Epithelial cell of proximal tubule (primary cell): ENCODE measurements at places on chromosomes 4 and X.

DNA sequence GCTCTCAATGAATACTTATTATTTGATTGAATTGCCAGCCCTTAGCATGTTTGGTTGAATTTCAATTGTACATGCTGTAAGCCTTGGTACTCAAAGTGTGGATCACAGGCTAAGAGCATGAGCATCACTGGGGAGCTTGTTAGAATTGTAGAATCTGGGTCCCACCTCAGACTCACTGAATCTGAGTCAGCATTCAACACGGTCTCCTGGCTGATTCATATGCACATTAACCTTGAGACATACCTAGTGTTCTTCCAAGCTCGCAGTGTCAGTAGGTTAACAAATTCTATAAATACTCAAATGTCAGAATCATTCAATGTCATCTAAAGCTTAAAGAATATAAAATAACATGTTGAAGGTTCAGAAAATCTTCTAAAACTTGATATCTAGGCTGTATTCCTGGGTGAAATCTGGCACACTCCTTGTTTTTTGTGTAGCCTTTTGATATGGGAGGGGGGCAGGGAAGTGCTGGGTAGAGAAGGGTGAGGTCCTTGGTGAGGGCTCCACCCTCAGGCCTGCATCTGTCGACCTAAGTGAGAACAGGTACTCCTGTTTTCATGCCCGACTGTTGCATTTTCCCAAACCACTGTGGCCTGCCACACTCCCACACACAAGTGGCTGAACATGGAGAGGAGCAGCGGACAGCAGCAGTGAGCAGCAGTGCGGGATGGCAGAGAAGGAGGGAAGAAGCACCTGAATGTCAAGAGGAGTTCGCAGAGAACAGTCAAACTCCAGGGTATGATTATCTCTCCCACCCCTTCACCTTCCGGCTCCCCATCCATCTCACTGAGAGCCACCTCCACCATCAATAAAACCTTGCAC is 529.6 kb upstream of the IGFBP7 start:
- peak; percentile 12 for DNase-seq

GRCh38 chr4:145339075-145339725 is 142.5 kb upstream of the SMAD1 start:
- DNase-seq: no peak

DNA sequence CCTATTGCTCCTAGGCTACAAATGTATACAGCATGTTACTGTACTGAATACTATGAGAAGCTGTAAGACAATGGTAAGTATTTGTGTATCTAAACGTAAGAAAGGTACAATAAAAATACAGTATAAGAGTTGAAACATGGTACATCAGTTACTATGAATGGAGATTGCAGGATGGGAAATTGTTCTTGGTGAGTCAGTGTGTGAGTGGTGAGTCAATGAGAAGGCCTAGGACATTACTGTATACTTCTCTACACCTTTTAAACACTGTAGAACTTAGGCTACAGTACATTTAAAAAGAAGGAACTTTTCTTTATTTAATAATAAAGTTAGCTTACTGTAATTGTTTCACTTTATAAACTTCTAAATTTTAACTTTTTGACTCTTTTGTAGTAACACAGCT is 2603.2 kb downstream of the PCDH7 start:
- DNase-seq: no peak

DNA sequence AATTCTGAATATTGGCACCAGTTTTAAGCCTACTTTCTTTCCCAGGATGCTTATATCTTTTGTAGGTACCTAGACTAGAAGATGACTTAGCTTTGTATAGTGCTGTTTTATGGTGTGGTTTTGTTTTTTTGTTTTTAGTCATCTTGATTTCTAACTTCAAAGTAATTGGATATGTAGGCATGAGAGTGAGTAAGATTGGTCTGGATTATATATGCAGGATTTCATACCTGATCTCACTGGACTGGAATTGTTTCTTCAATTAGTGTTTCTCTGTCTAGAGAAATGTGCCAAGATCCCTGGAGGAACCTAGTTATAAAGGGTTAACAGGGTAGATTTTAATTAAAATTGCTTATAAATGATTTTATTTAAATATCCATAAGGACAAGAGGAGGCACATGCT is 23.1 kb downstream of the NAP1L5 start:
- DNase-seq: no peak

DNA sequence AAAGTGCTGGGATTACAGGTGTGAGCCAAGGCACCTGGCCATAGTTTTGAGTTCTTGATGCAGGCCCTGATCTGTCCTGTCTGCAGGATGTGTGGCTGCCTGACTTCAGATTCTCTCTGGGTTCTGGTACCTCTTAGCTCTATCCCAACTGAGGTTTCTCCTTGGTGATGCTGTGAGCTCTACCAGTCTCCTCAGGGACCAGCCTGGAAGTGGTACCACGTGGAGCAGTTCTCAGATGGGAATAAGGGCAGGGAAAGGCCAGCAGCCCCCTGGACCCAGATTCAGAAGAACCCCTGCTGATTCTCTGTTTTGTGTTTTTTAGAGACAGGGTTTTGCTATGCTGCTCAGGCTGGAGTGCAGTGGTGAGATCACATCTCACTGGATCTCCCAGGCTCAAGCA is 85.0 kb upstream of the HELT start:
- no peak for DNase-seq

GRCh38 chrX:114201622-114202021 is 382.3 kb upstream of the HTR2C start:
- DNase-seq: no peak

GRCh38 chrX:5829060-5829459 is 399.6 kb downstream of the NLGN4X start:
- DNase-seq: no peak

DNA sequence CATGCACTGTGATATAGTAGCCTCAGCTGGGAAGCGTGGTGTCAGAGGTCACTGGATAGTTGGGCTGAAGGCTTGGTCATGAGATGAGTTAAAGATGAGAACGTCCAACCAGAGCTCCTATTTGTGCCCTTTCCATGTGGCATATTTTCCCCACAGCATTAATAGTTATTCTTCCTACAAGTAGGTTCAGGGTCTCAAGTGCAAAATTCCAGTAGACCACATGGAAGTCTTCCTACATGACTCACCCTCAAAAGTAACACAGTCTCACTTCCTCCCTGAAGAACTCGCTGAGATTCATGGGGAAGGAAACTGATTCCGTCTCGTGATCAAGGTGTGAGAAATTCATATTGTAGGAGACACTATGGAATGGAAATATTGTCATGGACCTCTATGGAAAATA is 1212.5 kb upstream of the PRKX start:
- no peak for DNase-seq

GRCh38 chr4:29336861-29337260 is 1383.3 kb upstream of the PCDH7 start:
- no peak for DNase-seq

DNA sequence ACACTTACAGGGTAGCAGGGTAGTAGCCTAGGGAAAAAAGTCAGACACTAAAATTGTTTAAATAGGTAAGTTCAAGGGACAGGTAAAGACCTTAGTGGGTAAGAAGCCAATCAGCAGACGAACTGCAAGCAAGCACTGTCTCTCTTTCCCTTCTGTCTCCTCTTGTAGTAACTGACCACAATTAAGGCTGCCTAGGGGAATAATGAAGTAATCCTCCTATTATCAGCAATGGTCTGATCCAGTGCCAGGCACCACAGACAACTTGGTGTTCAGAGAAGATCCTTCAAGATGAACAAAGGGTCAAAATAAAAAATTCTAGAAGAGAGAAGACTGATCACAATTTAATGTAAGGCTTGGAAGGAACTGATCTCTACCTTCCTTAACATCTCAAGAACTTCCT is 62.9 kb downstream of the ELOVL6 start:
- no peak for DNase-seq

DNA sequence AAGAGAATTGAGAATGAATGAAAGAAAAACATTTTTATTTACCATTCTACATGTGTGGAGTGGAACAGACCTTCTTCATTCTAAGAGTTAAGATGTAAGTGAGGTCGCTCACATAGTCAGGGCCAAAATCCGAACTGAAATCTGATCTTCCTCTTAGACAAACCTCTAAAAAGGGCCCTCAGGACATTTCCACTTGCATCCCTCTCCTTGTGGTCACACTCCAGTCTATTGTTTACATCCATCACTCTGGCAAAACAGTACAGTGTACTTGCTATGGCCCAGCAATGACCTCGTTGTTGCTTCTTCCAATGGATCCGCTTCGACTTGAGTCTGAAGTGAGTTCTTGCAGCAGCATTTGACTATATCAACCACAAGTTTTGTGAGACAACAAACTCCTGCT is 54.2 kb downstream of the MOSPD2 start:
- no peak for DNase-seq

- no peak for DNase-seq
Observed at GRCh38 chrX:42778096-42778495, at the start of gene PPP1R2C. Gene PPP1R2C, minus strand, starts transcription at chrX:42778163. Its CDS starts 84 bp downstream, at chrX:42778079.

GRCh38 chr4:15416357-15417232 is 11.2 kb upstream of the C1QTNF7 start:
- DNase-seq: no peak

DNA sequence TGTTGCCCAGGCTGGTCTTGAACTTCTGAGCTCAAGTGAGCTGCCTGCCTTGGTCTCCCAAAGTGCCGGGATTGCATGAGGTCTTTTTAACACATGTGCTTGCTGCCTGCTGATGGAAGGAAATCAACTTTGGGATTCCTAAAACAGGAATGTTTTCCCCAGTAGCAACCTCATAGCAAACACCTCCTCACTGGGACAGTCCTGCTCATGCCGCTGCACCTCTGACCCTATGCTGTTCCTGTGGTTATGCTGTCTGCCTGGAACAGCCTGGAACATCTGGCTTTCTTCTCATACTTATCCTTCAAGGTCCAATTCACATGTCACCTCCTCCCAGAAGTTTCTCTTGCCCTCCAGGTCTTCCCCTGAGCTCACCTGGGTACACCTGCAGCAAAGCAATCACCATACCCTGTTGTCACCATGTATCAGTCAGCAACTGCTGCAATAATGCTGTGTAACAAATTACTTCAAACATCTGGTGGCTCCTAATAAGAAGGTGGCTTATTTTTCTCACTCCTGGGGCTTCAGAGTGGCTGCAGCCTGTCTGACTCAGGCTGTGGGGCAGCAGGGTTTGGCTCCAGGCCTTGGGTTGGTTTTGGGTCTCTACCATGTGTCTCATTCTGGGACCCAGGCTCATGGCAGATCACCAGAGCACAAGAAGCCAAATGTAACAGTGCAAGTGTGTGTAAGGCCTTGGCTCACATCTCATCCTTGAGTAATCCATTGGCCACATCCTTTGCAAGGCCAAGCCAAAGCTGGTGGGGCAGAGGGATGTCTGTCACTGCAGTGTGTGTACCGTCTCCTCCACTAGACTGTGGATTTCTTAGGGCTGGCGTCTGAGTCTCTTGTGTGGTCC is 59.4 kb upstream of the SORCS2 start:
- DNase-seq: no peak

GRCh38 chr4:139523076-139523475 is 32.9 kb downstream of the SETD7 start:
- no peak for DNase-seq

DNA sequence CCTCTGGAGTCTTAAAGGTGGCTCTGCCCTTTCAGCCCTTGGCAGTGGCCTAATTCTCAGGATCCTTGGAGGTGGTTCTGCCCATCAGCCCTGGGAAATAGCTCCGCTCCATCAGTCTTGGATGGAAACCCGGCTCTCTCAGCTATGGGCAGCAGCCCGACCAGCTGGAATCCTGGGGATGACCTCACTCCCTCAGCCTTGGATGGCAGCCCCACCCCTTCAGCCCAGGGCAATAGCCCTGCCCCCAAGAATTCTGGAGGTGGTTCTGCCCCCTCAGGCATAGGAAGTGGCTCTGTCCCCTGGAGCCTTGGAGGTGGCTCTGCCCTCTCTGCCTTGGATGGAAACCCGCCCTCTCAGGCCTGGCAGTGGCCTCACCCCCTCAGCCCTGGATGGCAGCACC is 127.7 kb downstream of the RBMX2 start:
- DNase-seq: no peak

DNA sequence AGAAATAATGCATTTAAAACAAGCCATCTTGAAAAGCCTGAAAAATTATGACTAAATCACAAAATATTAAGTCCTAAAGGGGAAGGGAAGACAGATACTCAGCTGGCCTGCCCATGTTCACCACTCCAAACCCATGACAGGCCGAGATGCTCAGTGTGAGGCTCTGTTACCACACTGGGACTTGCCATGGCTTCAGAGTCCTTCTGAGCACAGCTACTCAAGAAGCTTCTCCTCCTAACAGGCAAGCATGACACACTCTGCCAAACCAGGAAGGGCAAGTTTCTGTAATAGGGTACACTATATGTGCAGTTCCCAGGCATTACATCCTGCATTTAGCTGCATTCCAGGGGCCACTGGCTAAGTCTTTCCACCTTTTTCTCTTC is 34.0 kb upstream of the CYBB start:
- no peak for DNase-seq

- no peak for DNase-seq
Observed at GRCh38 chrX:70508296-70508911, 63.8 kb downstream of the DLG3 start.

- DNase-seq: no peak
Observed at GRCh38 chr4:2354760-2355159, 63.7 kb downstream of the ZFYVE28 start.

DNA sequence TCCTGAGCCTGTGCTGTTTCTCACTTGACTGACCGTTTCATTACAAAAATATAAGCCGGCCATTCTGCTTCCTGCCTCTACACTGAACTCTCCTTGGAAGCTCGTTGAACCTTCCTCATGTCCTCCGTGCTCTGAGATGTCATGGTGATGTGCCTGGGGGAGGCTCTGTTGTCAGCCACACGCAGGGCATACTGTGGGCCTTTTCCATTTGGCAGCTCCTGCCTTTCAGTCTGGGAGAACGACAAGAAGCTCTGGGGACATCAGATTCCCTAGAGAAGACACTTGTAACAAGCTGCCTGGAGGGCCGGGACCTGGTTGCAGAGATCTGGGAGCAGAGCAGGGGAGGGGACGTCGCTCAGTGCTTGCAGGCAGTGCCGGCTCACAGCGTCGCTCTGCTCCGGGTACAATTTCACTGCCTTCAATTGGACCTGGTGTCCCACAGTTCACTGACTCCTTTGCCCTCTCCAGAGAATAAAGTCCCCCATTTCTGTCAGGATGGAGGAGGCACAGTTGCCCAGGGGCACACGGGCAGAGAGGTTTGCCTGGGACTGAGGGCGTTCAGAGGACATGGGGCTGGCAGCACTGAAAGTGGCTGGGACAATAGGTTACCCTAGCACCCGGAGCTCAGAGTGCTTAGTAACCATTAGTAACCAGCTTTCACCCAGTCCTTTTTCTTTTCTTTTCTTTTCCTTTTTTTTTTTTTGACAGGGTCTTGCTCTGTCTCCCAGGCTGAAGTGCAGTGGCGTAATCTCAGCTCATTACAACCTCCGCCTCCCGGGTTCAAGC is 19.1 kb upstream of the MECP2 start:
- DNase-seq: no peak

- peak; percentile 43 for DNase-seq
Observed at GRCh38 chrX:133594156-133594555, 178.9 kb upstream of the GPC4 start.

DNA sequence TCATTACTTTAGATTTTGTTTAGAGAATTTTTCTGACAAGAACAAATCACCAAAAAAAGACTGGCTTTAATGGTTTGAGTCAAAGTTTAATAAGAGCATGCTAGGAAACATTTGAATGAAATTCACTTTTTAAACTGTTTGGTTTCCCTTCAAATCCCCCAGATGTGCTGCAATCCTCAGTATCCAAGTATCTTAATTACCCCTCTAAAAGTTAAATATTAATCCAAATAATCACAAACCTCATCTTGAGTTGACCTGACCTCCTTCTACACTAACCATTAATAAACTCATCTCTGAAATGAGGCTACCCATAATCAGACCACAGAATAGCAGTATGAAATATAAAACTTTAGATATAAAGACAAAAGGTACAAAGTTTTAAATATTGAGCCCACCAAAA is 10.1 kb downstream of the DHX15 start:
- no peak for DNase-seq
